Cortex of kidney (tissue), 1 donor: ENCODE measurements at places on chromosomes 1 and 21.

- DNase-seq = no peak
Measured at GRCh38 chr1:56835657-56836056, 16.5 kb upstream of the FYB2 start.

DNA sequence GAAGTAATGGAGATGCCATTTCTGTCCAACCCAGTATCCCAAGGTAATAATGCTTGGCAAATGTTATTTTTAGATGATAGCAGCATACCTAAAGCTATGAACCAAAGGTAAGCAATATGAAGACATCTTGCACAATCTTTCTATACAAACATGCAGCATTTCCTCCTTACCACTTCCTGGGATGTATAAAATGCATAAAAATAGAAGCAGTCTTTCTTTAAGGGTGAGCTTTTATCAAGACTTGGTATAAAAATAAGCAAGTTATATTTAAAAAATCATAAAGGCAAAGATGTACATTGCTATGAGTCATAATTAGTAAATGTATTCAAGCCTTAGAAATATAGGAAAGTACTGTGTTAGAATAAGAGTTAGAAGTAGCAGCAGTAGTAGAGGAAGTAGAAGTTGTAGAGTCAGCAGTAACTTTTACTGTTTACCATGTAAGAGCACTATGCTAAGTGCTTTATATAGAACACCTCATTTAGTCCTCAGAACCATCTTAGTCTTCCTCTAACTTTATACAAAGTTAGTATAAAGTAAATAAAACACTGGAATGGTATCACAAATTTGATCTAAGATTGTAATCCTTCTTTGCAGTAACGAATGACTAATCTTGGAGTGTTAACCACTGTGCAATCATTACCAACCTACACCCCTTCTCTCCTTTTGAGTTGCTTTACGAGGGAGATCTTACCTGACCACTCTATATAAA, 371.3 kb downstream of the VAV3 start:
- DNase-seq = no peak

- no peak for DNase-seq
Measured at GRCh38 chr1:27618341-27619082, 14.6 kb upstream of the AHDC1 start.

GRCh38 chr1:27405074-27405473, 12.7 kb downstream of the GPR3 start:
- no peak for DNase-seq

DNA sequence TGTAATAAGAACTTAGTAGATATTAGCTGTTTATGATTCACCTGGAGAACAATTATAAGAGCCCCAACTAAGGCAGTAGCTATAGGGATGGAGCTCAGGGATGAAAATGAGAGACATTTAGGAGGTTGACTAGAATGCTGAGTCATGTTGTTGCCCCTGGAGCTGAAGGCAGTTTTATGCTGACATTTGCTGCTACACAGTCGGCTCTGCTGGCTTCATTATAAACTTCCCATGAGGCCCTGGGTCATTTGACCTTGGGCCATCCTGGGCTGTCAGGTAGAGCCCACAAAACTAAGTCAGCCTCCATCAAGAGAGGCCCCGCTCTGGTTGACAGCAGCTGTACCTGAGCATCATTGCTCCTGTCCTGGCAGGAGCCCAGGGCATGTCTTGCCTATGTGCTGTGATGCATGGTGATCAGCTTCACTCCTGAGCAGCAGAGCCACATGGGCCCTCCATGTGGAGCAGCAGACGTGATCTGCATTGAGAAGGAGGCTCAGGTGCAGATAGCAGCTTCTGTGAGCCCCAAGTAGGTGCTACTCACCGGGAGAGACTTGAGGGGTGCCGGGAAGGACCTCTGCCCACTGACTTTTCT, 112.4 kb downstream of the TBX19 start:
- no peak for DNase-seq
